ENCODE measurements at places on chromosomes 4 and X. TPM values are rescaled to one million over a fixed set of nuclear protein-coding genes. Genes with fewer than 3 reads are reported as not detected.

EVC gene
- total RNA-seq, result 11.3 TPM

RRH gene
- total RNA-seq, result 0.12 TPM

MPC1L gene
- not detected for total RNA-seq

NRK gene
- total RNA-seq, result not detected

Data from A549 treated with GW870086 at 1 μM for 4 hours (cell line).